Psoas muscle (tissue), 8 donors: ENCODE measurements at places on chromosomes 4 and X. TPM values are rescaled to one million over a fixed set of nuclear protein-coding genes. Genes with fewer than 3 reads are reported as not detected.
A peak's percentile ranks its signal among the peaks of the same experiment; 100 is the strongest.

DNA sequence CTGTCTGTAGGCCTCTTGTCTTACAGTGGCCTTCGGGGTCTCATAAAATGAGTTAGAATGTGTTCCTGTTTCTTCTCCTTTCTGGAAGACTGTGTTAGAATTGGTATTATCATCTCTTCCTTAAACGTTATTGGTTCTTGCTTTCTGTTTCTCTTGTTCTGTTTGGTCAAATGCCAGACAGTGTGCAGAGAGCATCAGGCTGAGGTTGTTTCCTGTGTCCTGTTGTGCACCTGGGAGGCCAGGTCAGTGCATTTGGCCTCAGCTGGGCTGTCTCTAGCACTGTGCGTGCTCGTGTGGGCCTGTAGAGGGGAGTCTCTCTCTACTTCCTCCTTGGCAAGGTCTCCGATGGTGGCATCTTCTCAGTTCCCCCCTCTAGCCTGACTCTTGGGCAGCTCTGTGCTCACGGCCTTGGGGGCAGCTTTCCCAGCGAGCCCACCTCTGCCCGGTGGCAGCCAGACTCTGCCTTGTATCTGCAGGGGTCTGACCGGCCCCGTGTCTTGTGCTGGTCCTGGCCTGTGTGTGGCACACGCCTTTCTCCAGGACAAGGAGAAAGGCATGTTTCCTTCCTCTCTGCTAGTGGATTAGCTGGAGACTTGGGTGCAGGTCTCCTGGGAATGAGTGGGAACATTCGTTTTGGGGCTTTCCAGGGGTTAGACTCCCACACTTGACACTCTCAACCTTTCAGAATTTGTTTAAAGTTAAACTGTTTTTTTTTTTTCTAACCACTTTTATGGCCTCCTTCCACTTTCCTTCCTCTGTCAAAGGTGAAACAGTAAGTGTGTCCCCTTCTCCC is 62.3 kb downstream of the FAM193A start:
- no peak for DNase-seq

GRCh38 chr4:14177987-14178386 is 550.5 kb upstream of the BOD1L1 start:
- no peak for DNase-seq

DNA sequence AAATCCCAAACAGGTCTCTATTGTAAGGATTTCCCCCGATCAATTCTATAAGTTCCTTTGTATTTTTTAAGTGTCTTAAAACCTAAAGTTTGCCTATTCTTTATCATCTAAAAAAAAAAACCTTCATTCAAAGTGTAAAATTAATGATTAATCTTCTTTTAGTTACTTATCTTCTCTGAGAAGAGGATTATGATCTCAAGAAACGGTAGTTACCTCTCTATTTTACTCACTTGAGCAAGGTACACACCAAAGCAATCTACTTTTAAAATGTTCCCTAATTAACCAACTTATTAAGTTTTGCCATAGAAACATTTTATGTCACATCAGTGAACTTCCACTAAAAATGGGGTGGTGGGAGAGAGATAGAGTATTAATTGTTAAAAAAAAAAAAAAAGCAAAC is 15.2 kb upstream of the GALNT7 start:
- DNase-seq, result no peak

DNA sequence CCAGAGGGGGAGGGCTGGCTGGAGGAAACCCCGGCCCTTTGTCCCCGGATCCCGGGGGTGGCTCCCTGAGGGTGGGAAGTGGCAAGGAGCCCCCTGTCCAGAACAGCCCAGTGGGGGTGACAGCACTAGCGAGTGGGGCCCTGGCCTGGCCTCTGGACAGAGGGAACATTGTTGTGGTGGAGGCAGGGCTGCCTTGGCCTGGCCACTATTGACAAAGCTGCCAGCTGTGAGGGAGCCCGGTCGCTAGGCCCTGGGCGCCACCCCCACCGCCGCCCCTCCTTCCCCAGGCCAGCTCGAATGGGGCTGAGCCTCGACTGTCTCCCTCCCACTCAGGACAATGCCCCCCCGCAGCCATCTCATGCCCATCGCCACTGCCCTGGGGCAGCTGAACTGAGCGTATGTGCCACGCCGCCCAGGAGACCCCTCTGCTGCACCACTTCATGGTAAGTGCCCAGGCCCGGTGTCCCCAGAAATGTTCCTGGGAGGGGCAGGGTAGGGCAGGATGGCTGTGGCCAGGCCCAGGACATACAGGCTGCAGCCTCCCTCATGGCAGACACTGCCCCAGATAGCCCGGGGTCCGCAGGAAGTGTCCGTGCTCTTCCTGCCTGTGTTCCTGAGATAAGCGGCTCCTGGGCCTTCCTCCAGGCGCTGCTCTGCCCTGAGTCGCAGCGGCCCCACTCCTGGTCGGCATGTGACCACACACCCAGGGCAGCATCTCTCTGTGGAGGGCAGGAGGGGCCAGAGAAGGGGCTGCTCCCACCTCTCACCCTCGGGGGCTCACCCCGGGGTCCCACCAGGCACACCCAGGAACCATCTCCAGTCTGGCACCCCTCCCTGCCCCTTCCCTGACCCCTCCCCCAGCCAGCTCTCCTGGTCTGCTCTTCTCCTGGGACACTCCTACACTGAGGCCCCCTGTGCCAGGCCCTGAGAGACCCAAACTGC is 1.4 kb downstream of the PLXNB3 start:
- DNase-seq, result peak; percentile 53

DNA sequence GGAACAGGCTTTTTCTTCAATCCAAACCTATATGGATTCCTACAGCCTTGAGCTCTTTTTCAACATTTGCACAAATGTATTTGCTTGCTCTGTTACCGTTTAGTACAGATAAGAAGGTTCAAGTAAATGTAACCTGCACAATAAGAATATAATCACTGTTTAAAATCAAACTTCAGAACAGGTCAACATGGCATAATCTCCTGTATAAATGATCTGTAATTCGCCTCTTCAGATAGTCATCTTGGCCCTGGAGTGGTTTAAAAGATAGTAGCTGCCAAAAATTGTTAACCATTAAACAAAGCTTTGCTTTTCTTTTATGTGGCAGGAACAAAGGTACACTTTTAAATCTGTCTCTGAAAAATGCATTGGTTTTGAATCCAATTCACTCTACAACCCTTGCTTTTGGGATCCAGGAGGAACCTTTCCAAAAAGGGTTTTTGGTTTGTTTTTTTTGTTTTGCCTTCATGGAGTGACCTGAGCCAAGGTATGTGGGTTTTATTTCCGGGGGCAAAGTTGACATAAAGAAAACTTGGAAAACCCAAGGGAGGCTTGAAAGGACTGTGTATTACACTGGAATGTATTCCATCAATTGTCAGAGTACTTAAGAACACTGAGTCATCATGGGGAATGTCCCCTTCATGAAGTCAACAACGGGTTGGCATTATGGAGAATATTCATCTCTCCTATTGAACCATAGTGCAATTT is 210.4 kb upstream of the HCCS start:
- no peak for DNase-seq

GRCh38 chr4:149403081-149403480 is 412.6 kb downstream of the IQCM start:
- no peak for DNase-seq

DNA sequence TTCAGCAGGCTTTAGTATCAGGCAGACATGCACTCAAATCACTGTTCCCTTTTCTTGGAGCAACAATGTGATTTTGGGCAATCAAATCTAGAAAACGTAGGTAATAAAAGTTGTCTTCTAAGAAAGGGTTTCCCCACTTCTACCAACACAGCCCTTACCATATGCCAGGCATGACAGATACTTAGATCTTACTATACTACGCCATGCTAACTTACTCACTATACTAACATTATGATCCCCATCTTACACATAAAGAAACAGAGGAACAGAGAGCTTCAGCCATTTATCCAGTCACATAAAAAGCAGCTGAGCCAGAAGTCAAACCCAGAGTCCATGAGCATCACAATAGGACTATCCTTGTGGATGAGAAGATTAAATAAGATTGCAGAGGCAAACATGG is 9.2 kb downstream of the TXK start:
- no peak for DNase-seq

GRCh38 chrX:46382595-46382994 is 162.6 kb downstream of the ZNF674 start:
- DNase-seq, result no peak

DNA sequence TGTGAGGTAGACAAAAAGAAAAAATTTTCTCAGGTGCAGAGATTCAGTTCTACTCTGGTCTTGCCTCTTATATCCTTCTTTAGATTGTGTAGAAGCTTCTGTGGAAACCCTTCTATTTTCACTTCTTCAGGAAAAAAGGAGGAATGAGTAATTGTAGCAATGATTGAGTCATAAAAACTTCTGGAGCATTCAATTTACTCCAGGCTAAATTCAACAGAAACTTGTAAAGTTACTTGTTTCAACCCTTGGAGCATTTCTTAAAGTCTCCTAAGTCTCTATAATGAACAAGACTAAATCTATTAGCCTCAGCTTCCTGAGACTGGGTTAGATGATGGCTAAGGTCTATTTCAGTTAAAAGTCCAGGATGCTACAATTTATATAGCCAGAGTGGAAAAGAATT is 29.9 kb downstream of the BOD1L1 start:
- DNase-seq, result no peak

DNA sequence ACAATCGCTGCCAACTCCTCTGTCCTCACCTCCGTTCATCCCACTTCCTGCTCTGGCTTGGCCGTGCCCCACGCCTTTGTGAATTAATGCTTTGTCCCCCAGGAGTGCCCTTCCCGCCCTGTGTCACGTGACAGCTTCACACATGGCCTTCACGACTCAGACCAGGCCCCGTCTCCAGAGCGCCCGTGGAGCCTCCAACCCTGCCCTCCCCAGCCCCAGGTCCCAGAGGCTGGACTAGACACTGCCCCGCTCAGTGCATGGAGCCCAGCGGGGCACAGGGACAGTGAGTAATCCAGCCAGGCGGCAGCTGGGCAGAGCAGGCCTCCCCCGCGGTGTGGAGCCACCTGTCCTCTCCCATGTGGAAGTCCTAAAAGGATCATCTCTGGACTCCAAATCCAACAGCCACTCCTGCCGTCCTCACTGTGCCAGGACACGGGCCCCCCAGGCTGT is 7.4 kb downstream of the ADRA2C start:
- no peak for DNase-seq

DNA sequence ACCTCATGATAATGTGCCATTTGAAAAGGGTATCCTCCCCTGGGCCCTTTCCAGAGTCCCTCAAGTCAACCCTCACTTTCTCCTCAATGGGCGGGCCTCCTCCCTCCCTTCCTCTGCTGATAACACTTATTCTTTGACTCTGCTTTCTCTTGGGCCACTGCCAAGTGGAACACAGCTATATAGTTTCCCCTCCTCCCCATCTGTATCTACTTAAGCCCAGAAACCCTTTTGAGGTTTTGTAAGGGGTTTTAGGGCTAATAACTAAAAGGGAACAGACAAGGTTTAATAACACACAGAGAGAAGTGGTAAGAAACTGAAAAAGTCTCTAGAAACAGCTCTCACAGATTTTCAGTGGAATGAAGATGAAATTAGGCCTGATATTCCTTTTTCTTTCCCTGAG is 116.7 kb downstream of the GPC3 start:
- DNase-seq, result no peak

- peak; percentile 86 for DNase-seq
These were observed 1.0 kb upstream of the PDGFRA start for GRCh38 chr4:54228056-54228527.

DNA sequence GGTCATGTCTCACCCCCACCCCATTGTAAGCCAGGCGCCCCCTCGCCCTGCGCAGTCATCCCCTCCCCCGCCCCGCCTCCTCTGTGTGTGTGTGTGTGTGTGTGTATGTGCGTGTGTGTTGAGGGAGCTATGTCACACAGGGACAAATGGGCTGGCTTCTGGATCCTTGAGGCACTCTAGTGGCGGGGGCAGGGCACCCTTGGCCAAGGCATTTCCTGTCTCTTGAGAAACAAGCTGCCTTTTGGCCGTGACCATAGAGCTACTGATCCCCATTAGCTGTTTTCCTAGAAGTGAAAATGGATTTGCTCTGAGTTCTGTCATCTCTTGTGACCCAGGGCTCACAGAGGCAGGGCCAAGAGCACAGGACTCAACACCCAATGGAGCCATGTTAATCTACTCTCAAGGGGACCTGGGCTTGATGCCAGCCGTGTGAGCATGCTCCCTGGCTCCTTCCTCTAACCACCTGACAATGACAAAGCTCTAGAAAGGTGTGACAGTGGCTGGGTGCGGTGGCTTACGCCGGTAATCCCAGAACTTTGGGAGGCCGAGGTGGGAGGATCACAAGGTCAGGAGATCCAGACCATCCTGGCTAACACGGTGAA is 162.5 kb upstream of the BCOR start:
- DNase-seq, result no peak

DNA sequence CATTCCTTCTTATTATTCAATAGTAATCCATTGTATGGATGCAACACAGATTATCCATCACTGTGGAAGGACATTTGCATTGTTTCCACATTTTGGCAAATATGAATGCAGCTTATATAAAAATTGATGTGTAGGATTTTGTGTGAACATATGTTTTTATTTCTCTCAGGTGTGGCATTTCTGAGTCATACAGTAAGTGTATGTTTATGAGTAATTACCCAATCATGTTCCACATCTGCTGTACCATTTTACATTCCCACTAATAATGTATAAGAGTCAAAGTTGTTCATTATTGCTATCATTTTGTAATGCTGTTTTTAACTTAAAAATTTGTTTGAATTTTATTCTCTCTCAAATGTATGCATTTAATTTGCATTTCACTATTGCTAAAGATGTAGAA is 25.5 kb downstream of the MAGEA4 start:
- no peak for DNase-seq

GRCh38 chr4:8732092-8732491 is 139.5 kb downstream of the CPZ start:
- no peak for DNase-seq

GRCh38 chr4:84938316-84938715 is 28.2 kb downstream of the WDFY3 start:
- DNase-seq, result no peak

DNA sequence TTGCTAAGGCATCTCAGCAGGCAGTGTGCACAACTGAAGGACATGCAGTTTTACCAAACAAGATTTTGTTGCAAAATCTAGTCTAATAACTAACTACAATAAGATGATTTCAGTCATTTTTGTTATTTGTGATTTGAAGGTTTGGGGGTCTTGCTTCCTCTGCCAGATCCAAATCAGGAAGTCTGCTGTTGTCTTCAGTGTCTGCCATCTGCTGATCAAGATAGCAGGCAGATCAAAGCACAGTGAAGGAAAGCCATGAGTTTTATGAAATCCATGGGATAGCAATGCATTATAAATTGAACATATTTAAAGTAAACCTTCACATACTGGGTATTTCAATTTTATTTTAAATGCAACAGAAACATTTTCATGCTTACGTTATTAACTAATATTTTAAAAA is 169.1 kb upstream of the ETNPPL start:
- no peak for DNase-seq

DNA sequence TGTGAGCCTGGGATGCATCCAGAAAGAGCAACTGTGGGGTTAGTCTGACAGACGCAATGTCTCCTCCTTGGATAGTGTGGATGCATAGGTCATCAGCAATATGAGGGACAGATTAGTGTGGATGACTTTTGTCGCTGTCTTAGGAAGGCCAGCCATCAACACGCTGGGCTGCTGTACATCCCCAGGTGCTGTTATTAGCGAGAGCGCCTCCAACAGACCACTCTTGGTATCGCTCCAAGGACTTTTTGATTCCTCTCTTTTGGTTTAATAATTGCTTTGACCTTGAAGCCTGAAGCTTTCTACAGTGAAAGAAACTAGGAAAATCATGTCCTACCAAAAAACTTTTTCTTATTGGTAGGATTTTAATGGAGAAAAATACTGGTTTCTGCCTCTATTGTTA is 76.7 kb downstream of the TMEM131L start:
- DNase-seq, result no peak

The CXorf49 gene
- not detected for total RNA-seq

The EXOC1 gene
- total RNA-seq, result 14.2 TPM

The RHOXF2 gene
- not detected for total RNA-seq

The GUCY1B1 gene
- 4.1 TPM for total RNA-seq

The PHOX2B gene
- total RNA-seq, result not detected

The P2RY10 gene
- total RNA-seq, result not detected

The CSN1S1 gene
- not detected for total RNA-seq
